Mesothelial cell of epicardium (in vitro differentiated cells): ENCODE measurements at places on chromosomes 1 and 21. TPM values are rescaled to one million over a fixed set of nuclear protein-coding genes. Genes with fewer than 3 reads are reported as not detected.

Gene SMYD2
- 34.8 to 35.8 TPM (median 35.3 TPM) in 3 replicates for total RNA-seq

Gene ADAMTS1
- 67.8 to 77.6 TPM (median 72.7 TPM) in 3 replicates for total RNA-seq

Gene ERVH48-1
- 2.9 to 4.5 TPM (median 4.5 TPM) in 3 replicates for total RNA-seq

Gene UMODL1
- total RNA-seq = not detected in 3 replicates

Gene AMY1C
- total RNA-seq = not detected in 3 replicates

Gene TGFB2
- 45.3 to 51.0 TPM (median 50.6 TPM) in 3 replicates for total RNA-seq

Gene NTNG1
- 0.70 to 0.83 TPM (median 0.73 TPM) in 3 replicates for total RNA-seq

Gene MYBPH
- total RNA-seq = not detected in 3 replicates

- H3K4me3 ChIP-seq = no peak overlapping the region
- no peak for DNase-seq
- no peaks in the 10 kb centered on the region for H3K27me3 ChIP-seq
- H3K36me3 ChIP-seq = no peaks in the 10 kb centered on the region
- peaks cover 7% of the 10 kb centered on the region for H3K4me1 ChIP-seq
- no peak overlapping the region for H3K27ac ChIP-seq
Observed at GRCh38 chr21:34781526-34781925, 112.7 kb downstream of the CLIC6 start.

GRCh38 chr1:11285883-11286734 lies 13.1 kb downstream of the UBIAD1 start:
- H3K27ac ChIP-seq = no peak overlapping the region
- peaks cover 7% of the 10 kb centered on the region for H3K4me1 ChIP-seq
- no peak overlapping the region for H3K4me3 ChIP-seq
- peaks cover 19% of the 10 kb centered on the region for H3K36me3 ChIP-seq
- DNase-seq = no peak
- no peaks in the 10 kb centered on the region for H3K27me3 ChIP-seq

- H3K27ac ChIP-seq = no peak overlapping the region
- no peak for DNase-seq
- H3K4me1 ChIP-seq = no peaks in the 10 kb centered on the region
- peaks cover 27% of the 10 kb centered on the region for H3K36me3 ChIP-seq
- H3K4me3 ChIP-seq = no peak overlapping the region
Observed at GRCh38 chr1:1264868-1265272, 8.8 kb downstream of the UBE2J2 start.

GRCh38 chr21:40242586-40243265 lies 375.5 kb downstream of the PCP4 start:
- H3K27ac ChIP-seq = no peak overlapping the region
- no peak for DNase-seq
- H3K4me1 ChIP-seq = no peaks in the 10 kb centered on the region

DNA sequence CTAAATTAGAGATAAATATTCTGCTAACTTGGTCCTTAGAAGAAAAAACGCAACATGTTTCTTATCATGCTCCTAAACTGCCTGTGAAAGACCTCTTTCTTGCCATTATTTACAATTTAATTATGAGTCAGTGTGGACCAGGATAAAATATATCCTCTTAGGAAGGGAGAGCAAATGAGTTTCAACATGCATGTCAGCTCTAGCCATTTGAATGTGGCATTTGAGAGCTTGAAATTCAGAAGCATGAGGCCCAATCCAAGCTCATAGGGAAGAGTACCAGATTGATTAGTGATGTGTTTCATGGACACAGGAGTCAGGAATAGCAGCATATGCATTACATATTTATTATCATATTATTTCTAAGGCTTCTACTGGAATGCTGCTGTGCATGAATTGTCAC lies 39.3 kb downstream of the TBX15 start:
- DNase-seq = no peak
- no peak overlapping the region for H3K27ac ChIP-seq
- H3K36me3 ChIP-seq = no peaks in the 10 kb centered on the region

GRCh38 chr1:53176452-53177208 lies 20.0 kb upstream of the CPT2 start:
- H3K4me3 ChIP-seq = no peak overlapping the region
- DNase-seq = no peak
- peaks cover 4% of the 10 kb centered on the region for H3K4me1 ChIP-seq
- H3K27ac ChIP-seq = no peak overlapping the region
- H3K27me3 ChIP-seq = peaks cover 28% of the 10 kb centered on the region

DNA sequence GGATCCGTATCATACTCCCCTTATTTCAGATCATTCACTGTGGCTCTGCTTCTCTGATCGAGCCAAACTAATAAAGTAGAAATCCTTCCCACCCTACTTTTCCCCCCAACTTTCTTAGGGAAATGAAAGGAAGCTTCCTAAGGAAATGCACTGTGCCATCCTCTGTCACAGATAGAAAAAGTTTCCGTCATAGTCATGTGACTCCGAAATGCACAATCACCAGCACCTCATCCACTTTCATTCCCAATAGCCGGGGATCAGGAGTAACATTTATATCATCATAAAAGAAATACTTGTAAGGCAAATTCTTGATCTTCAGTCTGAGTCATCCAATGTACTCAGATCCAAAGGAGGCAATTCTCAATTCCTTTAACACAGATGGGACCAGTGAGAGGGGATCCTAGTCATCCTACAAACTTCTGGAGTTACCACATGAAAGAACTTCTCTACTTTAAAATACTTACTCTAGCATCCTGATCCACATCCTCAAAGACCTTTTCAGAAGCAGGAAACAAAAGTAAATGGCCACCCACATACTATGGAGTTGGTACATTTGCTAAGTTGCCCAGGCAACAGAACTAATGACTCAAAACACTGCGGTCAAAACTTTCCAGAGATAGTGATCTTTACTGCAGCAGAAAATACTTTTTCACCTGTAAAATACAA lies 97.8 kb upstream of the ZC3H11B start:
- no peak overlapping the region for H3K27ac ChIP-seq
- peaks cover 3% of the 10 kb centered on the region for H3K4me1 ChIP-seq
- no peak overlapping the region for H3K4me3 ChIP-seq
- H3K36me3 ChIP-seq = no peaks in the 10 kb centered on the region
- DNase-seq = no peak

GRCh38 chr21:41570791-41571355 lies 62.9 kb upstream of the TMPRSS2 start:
- peaks cover 9% of the 10 kb centered on the region for H3K27me3 ChIP-seq
- no peaks in the 10 kb centered on the region for H3K36me3 ChIP-seq
- no peak for DNase-seq
- H3K27ac ChIP-seq = no peak overlapping the region
- H3K4me1 ChIP-seq = no peaks in the 10 kb centered on the region

DNA sequence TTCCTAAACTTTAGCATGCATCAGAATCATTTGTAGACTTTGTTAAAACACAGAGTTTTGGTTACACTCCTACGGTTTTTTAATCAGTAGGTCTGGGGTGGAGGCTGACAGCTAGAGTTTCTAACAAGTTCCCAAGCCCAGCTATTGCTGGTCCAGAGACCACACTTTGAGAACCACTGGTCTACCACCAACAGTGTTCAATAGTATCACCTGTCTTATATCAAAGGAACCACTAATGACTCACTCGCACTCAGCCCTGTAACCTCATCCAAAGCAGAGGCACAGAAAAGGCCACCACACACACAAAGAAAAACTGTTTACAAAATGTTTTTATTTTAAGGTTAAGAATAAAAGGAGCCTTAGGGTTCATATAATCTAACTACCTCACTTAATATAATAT lies 68.7 kb downstream of the HIVEP3 start:
- H3K27me3 ChIP-seq = no peaks in the 10 kb centered on the region
- no peaks in the 10 kb centered on the region for H3K36me3 ChIP-seq
- H3K27ac ChIP-seq = no peak overlapping the region
- no peak for DNase-seq
- no peaks in the 10 kb centered on the region for H3K4me1 ChIP-seq
- H3K4me3 ChIP-seq = no peak overlapping the region

GRCh38 chr1:151620286-151620685 lies 8.4 kb downstream of the SNX27 start:
- peaks cover 27% of the 10 kb centered on the region for H3K4me1 ChIP-seq
- H3K27ac ChIP-seq = peak overlapping the region; percentile 75
- no peaks in the 10 kb centered on the region for H3K27me3 ChIP-seq
- DNase-seq = no peak
- no peak overlapping the region for H3K4me3 ChIP-seq

DNA sequence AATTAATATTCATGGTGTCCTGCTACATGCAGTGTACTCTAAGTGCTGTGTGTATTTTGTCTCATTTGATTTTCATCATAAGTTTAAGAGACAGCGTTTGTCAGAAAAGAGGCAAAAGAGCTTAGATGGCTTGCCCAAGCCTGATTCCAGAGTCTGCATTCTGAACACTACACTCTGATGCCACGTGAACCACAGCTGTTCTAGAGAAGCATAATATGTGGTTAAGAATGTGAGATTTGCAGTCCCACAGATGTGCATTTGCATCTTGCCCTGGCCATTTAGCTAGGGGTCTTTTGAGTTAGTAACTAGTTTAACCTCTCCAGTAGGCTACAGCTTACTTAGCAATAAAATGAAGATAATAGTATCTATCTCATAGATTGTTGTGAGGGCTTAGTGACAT lies 9.2 kb upstream of the GADD45A start:
- no peaks in the 10 kb centered on the region for H3K36me3 ChIP-seq
- H3K4me3 ChIP-seq = no peak overlapping the region
- peaks cover 34% of the 10 kb centered on the region for H3K4me1 ChIP-seq
- no peak for DNase-seq
- H3K27ac ChIP-seq = no peak overlapping the region

DNA sequence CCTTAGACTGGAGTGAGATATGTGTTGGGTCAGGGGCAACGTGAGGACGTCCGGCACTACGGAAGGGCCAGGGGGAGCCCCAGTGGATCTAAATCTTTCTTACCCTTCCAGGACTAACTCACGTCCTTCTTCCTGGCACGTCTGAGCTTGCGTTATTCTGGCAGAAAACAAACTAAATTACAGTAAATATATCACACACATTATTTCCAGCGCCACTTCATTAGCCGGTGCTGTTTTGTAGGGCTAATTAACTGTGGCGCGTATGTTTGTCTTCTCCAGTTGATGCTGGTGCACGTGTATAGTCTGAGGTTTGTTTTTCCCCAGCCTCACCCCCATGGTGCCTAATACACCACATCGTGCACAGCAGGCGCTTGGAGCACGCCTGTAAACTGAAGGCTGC lies 59.2 kb downstream of the TLR5 start:
- peak overlapping the region; percentile 40 for H3K27ac ChIP-seq
- H3K4me1 ChIP-seq = peaks cover 55% of the 10 kb centered on the region
- no peak for DNase-seq
- no peak overlapping the region for H3K4me3 ChIP-seq

DNA sequence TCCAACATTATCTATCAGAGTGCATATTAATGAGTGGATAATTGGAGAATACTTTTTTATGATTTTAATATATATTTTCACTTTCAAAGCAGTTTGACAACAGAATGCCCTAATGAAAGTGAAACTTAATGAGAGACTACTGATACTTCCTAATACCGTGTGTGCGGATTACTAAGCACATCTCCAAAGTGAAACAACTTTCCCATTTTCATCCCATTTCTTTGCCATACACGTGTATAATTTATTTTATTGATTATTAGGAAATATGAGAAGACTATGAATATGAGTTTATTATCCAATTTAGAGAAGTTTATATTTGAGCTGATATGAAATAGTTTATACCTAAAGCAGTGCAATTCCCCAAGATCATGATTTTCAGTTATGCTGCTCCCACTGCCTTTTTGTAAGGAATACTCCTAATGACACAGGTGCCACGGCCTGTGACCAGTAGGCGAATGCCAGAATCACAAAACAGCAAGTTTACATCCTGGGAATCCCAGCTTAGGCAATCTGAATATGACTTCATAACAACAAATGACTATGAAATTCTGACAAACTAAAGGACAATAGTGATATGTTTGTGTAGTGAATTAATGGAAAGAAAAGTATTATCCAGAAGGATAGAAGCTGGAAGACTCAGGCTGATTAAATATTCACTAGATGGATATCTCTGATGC lies 202.9 kb downstream of the NCAM2 start:
- H3K27ac ChIP-seq = no peak overlapping the region
- no peaks in the 10 kb centered on the region for H3K27me3 ChIP-seq
- no peaks in the 10 kb centered on the region for H3K36me3 ChIP-seq
- DNase-seq = no peak

DNA sequence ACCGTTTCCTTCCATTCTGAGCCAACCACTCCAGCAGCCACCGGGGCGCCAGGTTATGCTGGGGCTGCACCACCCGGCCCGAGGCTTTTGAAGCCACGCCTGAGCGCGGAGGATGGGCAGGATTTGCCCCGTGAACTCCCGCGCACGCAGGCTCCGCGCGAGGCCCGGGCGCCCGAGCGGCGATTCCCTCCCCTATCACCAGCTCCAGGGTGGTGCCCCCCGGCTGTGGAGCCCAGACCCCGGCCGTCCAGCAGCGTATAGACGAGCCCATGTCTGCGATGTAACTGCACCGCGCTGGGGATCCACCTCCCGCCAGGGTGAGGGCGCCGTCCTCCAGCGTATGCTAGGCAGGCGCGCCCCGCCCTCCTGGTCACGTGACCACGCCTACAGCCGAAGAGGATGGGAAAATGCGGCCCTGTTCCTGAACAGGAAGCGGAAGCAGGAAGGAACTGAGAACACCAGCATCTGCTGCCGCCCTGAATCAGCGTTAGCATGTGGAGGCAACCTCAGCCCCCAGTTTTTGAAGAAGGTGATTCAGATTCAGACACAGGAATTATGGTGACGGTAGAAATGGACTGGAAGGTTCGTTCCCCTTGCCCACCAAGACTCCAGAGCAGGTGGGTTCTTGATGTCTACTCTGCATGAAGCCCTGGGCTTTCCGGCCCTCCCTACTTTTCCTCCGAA lies 46.0 kb downstream of the VPS26C start:
- H3K36me3 ChIP-seq = peaks cover 39% of the 10 kb centered on the region
- DNase-seq = peak; percentile 74

DNA sequence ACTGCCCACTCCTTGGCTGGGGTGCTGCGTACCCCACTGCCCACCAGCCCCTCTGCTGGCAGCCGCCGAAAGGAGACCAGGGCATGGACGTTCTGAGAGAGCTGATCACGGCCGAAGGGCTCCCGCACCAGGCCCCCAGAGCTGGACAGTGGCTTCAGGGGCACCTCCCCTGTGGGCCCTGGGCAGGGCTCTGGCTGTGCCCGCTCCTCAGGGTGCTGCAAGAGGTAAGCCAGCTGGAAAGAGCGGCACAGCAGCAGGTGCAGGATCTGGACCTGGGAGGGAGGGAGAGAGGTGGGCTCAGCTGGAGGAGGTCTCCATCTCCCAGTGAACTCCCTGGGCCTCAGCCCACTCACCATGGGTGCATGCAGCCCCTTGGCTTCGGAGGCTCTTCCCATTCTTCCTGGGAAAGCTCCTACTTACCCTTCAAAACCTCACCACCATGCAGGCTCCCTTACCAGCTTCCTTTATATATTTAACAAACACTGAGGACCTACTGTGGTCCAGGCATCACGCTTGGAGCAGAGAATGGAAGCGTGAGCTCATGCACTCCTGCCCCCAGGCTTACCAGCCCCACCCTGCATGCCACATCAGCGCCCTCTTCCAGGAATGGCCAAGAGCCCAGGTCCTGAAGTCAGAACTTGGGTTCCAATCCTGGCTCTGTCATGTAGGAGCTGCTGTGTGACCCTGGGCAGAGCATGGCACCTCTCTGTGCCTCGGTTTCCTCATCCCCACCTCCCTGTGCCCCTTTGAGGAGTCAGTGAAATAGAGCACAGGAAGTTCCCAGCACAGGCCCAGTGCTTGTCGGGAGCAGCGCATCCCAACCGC lies 6.8 kb upstream of the KIF17 start:
- H3K27me3 ChIP-seq = peaks cover 34% of the 10 kb centered on the region
- no peak for DNase-seq
- H3K4me1 ChIP-seq = no peaks in the 10 kb centered on the region
- no peak overlapping the region for H3K4me3 ChIP-seq
- no peaks in the 10 kb centered on the region for H3K36me3 ChIP-seq
